ENCODE measurements at places on chromosomes 1 and 21.
A peak's percentile ranks its signal among the peaks of the same experiment; 100 is the strongest.

DNA sequence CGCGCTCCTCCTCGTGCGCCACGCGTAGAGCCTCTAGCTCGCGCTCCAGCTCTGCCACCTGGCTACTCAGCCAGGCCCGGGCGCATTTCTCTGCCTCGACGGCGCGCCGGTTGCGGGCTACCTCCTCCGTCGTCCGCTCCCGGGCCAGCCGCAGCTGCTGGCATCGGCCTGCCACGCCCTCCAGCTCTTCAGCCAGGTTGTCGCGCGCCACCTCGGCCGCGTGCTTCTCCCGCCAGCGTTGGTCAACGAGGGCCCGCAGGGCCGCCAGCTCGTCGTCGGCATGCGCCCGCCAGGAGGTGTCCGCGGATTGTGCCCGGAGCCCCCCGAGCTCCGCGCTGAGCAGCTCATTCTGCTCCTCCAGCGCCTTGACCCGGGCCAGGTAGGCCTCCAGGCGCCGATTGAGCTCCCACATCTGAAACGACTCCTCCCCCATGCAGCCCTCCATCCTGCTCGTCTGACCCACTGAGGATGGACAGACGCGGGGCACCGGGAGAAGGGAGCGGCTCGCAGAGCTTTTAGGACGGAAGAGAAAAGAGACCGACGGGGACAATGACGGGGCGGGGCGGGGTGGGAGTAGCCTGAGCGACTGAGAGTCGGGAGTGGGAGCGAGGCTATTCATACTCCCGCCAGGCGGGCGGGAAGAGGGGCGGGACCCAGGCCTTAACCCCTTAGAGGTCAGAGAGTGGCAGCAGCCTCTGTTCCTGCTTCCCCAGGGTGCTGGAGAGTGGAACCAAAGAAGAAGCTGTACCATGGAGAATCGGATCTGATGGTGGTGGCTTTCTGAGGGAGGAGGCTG, at the start of gene NES:
TSS of gene NES (minus strand) at position 588 of the 796 bp plus-strand sequence. CDS start at position 445, 143 bp downstream.
- DNase-seq: no peak

- DNase-seq: no peak
Observed at GRCh38 chr1:173347282-173347818, 129.8 kb upstream of the PRDX6 start.

DNA sequence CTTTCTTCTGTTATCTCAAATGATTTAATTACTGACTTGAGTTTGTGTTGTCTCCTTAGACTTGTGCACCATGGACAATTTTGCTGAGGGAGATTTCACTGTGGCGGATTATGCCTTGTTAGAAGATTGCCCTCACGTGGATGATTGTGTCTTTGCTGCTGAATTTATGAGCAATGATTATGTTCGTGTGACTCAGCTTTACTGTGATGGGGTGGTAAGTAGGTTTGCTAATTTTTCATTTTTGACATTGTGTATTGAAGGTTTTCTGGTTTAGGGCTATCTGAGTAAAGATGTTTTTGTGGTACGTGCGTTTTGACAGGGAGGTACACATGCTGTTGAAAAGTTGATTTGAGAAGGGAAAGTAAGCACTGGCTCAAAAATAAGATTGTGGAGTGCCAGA, 14.1 kb downstream of the TTC3 start:
- no peak for DNase-seq

- no peak for DNase-seq
Observed at GRCh38 chr1:15952317-15953258, 23.3 kb downstream of the ZBTB17 start.

DNA sequence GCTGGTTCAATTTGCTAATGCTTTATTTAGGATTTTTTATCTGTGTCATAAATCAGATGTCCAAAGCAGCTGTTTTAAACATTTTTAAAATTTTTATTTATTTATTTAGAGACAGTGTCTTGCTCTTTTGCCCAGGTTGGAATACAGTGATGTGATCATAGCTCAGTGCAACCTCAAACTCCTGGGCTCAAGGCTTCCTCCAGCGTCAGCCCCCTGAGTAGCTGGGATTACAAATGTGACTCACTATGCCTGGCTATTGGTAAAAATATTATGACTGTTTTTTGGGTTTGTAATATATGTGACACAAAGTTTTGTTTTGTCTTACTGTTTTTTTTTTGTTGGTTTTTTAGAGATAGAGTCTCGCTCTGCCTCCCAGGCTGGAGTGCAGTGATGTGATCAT, 11.8 kb downstream of the ZBED6 start:
- DNase-seq: no peak

- DNase-seq: peak; percentile 71
Observed at GRCh38 chr1:109739738-109740614, 862 bp downstream of the GSTM3 start.

- DNase-seq: no peak
Observed at GRCh38 chr1:245829194-245829593, 674.4 kb downstream of the KIF26B start.

GRCh38 chr1:116902027-116902426, 7.7 kb upstream of the PTGFRN start:
- no peak for DNase-seq

DNA sequence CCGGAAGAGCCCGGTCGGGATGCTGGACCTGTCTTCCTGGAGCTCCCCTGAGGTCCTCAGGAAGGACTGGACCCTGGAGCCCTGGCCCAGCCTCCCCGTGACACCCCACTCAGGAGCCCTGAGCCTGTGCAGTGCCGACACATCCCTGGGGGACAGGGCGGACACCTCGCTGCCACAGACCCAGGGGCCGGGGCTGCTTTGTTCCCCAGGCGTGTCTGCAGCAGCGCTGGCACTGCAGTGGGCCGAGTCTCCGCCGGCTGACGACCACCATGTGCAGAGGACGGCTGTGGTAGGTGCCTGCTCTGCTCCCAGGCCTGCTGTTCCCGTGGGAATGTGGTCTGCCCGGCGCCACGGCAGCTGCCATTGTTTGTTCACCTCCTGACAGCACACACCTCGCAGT, 42.1 kb upstream of the DIP2A start:
- DNase-seq: no peak

GRCh38 chr1:47650205-47650604, 212.4 kb downstream of the FOXD2 start:
- DNase-seq: no peak

GRCh38 chr1:65845535-65846060, 52.9 kb downstream of the PDE4B start:
- no peak for DNase-seq

DNA sequence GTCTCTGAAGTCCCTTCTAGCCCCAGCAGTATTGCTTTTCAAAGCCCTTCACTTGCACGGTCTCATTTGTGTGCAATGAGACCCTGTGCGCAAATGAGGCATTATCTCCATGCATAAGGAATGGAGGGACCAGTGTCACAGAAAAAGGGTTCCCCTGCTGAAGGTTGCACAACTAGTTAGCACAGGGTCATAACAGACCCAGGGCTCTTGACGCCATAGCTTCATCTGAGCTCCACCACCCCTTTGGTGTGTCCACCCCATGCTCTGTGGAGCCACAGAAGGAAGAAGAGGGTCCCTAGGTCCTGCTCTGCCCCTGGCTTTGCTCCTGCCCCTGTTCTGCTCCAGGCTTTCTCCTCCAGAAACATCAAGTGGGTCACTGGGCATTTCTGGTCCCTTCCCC, 12.6 kb downstream of the SH2D2A start:
- no peak for DNase-seq

DNA sequence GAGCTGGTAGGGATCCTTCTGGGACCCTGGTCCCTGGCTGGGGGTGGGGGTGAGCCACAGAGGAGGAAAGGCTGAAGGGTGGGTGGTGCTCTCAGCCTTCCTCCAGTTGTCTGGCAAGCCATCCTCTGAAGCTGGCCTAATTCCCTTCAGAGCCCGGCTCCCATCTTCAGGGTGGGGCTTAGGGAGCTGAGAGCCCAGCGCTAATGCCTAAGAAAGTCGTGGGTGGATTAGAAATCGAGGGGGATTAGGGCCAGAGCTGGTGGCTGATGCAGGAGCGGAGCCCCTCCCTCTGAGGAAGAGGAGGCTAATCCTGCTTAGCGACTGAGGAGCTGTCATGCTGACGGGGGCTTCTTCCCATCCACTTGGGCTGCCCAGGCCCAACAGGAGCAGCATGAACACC, 30.8 kb upstream of the DMBX1 start:
- no peak for DNase-seq

DNA sequence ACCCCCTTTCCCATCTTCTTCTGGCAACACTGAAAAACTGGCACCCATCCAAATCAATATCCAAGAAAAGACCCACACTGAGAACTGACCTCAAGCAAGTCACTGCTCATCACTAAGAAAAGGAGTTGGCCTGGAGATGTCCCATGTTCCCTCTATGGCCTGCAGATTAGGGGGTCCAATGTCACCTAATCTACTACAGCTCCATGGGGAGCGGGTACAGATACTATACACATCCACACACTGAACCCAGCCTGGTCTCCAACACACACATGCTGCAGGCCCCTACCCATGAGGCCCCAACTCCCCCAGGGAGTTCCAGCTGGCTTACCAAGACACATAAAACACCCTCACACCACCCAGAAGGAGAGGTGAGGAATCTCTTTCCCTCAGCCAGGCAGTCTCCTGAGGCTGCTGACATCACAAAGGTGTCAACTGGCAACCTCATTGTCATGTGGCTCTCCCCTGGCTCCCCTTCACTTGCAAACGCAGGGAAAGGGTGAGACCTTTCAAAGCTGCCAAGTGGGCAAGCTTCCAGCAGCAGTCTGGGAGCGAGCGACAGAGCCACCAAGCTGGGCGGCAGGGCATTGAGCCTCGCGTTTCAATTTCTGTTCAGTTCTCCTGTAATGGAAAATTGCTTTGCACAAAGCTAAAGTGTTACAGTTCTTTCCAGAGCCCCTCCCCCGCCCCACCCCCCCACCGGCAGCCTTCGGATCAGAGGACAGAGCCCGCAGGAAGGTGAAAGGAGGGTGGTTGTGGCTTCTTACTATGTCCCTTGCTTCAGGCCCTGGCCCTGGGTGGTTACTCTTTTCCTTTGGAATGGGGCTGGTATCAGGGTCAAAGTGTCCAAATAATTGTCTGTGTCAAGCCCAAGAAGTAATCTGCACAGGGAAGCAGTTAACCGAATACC, at the start of gene LRRC52:
TSS of gene LRRC52 (plus strand) at position 469 of the 907 bp plus-strand sequence. CDS start at position 766, 297 bp downstream.
- no peak for DNase-seq

DNA sequence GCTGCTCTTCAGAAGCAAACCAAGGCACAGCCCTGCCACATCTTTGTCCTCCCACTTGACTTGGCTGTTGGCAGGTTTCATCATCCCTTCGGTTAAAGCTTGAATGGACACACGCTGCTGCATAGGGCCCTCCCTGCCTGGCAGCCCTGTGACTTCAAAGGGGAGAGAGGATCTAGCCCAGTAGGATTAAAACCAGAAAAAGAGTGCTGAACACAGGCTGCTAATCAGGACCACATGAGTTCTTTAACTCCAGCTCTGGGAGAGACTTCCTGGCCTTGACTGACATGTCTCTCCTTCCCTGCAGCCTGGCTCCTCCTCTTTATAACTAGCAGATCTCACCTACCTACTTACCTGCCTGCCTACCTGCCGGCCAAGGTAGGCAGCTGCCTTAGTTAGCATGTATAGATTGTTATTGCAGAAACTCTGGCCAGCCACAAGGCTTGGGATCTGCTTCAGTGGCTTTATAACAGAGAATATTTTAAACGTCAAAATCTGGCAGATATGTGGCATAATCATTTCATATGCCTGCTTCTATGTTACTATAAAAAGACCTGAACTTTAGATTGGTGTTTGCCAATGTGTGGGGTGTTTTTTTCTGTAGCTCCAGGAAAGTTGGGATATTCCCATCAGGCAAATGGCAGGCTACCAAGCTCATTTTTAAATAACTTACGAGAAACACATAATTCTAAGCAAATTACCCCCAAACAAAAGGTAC, 49.4 kb downstream of the ERG start:
- no peak for DNase-seq

GRCh38 chr1:158112994-158113758, 67.5 kb upstream of the CD1D start:
- DNase-seq: no peak

GRCh38 chr1:14919751-14920150, 233.8 kb upstream of the TMEM51 start:
- no peak for DNase-seq

GRCh38 chr1:212721388-212722247, 22.0 kb upstream of the BATF3 start:
- DNase-seq: no peak

DNA sequence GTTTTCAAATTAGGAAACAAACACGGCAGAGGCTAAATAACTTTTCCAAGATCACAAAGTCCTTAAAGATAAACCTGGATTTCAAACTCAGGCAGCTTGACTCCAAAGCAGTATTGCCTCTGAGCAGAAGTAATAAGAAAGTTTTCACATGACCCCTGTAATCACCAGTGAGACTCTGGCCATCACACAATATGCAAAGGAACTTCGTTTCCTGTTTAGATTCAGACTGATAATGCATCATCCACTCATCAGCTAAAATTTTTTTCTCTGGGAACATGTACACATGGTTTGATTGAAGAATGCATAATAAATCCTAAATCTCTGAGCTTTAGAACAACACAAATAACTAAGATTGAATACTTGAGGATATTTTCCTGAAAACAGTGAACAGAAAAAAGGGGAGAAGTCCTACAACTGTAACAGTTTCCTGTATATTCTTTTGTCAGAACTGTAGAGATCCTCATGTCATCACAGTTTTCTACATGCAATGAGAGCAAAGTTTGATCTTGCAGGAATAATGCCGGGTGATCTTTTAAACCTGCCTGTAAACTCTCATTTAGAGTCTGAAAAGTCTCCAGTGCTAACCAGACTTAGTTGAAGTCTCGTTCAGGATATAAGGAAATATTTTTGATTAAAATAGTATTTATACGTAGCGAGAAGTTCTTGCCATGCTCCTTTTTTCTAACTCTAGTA, 225.3 kb downstream of the SPATA17 start:
- DNase-seq: no peak

DNA sequence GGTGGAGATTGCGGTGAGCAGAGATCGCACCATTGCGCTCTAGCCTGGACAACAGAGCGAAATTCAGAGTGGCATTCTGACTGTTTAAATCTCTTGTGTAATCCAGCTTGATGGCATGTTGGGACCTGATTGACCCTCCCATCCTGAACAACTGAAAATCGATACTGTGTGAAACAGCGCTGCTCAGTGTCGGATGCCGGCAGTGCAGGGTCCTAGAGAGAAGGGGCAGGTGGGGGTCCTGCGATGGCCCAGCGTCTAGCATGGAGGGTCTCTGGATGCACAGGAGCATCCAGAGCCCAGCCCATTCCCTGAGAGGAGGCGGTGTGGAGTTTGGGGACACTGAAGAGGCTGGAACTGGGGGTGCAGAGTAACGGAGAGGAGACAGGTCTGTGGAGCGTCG, 15.8 kb downstream of the AGT start:
- DNase-seq: no peak

DNA sequence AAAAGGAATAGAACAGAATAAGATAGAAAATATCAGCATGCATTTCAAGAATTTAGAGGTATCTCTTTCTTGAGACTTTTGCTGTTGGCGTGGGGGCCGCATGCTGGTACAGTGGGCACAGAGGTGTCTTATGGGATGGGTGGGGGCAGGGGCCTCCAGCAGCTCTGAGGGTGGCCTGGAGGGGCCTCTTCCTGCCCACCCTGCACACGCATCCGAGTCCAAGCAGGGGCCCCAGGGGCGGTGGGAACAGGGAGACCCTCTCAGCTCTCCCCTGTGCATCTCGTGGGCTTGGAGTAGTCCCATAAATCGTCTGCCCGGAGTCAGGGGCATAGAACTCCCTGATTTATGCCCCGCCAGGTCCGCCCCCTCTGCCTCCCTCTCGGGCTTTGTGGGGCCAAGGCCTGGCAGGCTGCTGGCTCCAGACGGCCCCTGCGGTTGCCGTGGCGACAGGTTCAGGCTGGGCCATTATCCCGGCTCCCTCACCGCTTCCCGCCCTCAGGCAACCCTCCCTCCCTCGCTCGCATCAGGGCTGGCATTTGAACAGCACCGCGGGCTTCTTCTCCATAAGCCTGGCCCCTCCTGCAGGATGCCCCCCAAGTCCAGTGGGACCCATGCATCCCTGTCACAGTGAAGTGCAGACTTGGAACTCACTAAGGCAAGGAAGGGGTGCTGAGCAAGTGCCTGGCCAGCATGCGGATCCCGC, 133.2 kb upstream of the ZBTB40 start:
- no peak for DNase-seq
